ENCODE measurements at places on chromosomes 1 and 21. TPM values are rescaled to one million over a fixed set of nuclear protein-coding genes. Genes with fewer than 3 reads are reported as not detected.

Gene RPL5
- 1,430 TPM for total RNA-seq

Gene MROH9
- total RNA-seq, result not detected

- no peak for DNase-seq
These were observed 49.8 kb downstream of the ATP2B4 start for GRCh38 chr1:203676455-203676854.

Gene SLC26A9
- total RNA-seq, result 0.05 TPM

Gene DNAJB4
- 26.0 TPM for total RNA-seq

Gene SNAPIN
- total RNA-seq, result 23.4 TPM

Gene CTH
- 27.8 TPM for total RNA-seq

Measured in WTC11 (cell line).